Stimulated activated CD8-positive, alpha-beta memory T cell treated with anti-CD3 and anti-CD28 coated beads, Interleukin-7, amount 100 ng/mL, for 24 hours (primary cell): ENCODE measurements at places on chromosomes 6 and 20.

GRCh38 chr6:13466304-13467215, 20.8 kb downstream of the GFOD1 start:
- no peak for DNase-seq

DNA sequence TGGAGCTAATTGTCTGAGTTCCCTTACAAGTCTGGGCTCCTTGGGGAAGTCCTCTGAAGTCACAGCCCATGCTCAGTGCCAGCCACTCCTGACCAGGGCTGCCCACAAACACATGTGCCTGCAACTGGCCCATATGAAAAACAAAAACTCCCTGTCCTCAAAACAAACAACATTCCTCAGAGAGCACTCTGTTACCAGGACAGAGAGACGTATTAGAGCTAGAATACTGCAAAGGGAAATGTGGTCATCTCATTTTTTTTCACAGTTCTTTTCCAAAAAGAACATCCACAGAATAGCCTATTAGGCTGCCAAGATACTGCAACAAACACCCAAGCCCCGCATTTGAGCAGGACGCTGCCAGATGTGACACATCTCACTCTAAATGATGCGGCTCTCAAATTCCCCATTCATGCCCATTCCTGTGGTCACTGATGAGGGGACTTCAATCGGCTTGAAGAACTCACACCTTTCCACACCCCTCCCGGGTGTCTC, 71.1 kb downstream of the SLC22A23 start:
- DNase-seq, result no peak

- DNase-seq, result no peak
Measured at GRCh38 chr6:136921381-136921935, 643 bp upstream of the SLC35D3 start.

DNA sequence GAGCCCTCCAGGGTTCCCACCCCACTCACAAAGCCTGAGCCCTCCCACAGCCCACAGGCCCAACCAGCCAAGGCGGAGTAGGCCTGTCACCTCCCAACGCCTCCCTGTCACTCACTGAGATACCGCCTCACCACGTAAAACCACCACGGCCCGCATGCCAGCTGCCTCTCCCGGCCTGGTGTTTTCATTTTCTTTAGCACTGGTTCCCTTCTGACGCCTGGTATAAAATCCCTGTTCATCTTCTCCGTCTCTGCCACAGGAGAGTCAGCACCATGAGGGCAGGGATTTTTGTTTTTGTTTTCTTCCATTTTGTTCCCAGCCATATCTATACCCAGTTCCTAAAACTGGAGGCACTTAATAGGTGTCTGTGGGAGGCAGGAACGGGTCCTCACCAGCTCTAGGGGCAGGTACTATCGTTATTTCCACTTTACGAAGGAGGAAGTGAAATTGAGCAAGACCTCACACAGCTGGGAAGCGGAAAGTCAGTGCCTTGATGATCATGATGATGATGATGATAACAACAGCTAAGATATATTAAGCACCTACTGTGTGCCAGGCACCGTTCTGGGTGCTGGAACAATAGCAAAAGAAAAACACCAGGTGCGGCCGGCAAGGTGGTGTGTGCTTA, 58.6 kb downstream of the SNAI1 start:
- DNase-seq, result no peak

GRCh38 chr6:113104951-113105350, 752.2 kb upstream of the MARCKS start:
- no peak for DNase-seq

DNA sequence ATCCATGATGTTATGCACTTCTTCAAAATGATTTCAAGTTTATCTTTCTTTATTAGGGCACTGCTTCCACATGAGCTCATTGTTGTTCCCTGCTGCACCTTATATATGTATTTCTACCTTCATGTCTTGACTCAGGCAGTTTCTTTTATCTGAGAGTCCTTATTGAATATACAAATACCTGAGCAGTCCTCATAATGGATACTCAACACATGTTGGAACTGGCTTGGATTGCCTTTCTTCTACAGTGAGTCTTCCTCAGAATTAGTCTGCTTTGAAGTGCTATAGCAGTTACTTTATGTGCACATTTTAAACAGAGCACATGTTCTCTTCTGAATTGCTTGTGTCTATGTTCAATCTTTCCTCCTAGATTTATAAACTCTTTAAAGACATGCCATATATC, 45.3 kb upstream of the LOC128125822 start:
- DNase-seq, result no peak
